Renal cortical epithelial cell (primary cell): ENCODE measurements at places on chromosomes 3 and 15. TPM values are rescaled to one million over a fixed set of nuclear protein-coding genes. Genes with fewer than 3 reads are reported as not detected.

DNA sequence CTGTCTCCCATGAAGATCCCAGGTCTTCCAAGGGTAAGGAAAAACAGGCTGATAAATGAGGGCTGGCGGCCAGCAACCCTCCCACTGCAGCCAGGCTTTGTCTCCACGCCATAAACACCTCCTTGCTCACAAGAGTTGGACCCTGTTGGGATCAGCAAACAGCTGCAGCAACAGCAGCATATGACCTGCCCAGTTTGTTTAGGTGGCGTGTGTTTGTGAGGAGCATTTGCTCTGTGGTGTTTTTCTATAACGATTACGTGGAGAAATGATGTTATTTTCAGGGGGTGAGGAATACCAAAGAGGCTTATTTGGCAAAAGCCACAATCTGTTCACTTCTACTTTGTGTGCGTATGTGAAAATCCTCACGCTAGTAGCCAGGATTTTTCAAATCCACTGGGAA is 58.5 kb downstream of the RFTN1 start:
- DNase-seq = no peak

- no peak for DNase-seq
Observed at GRCh38 chr3:87173071-87173470, 54.0 kb upstream of the CHMP2B start.

DNA sequence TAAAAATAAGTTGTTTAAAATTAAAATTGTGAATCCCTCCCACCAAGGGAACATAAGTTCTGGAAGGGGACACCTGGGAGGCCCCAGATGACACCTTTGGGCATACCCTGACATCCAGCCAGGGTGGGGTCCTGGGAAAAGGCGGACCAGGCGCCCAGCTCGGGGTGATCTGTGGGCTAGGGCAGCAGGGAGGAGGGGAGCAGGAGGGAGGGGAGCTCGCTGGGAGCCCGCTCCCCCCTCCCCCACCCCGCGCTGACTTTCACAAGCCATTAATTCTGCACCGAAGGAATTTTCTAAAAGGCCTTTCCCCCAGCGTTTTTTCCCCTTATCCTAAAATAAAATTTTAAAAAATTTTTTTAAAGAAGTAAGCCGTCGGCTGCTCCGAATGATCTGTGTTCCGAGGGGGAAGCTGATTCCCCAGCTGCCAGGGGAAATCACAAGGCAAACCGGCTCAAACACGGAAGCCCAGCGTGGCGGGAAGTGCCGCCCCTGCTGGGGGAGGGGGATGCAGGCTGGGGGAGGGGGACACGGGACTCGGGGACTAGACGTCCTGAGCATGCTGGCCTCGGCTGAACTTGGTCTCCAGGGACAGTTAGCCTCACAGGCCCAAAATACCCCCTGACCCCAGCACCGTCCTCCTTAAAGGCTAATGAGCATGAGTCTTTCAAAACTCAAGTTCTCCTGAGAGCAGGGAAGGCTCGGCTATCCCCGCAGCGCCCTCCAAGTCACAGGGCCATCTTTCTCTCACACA is 13.9 kb downstream of the PLXND1 start:
- DNase-seq = no peak

GRCh38 chr3:65907232-65908130 is 131.2 kb downstream of the MAGI1 start:
- DNase-seq = no peak

- DNase-seq = peak; percentile 81
Observed at GRCh38 chr3:77915336-77915735, 875.4 kb downstream of the ROBO2 start.

DNA sequence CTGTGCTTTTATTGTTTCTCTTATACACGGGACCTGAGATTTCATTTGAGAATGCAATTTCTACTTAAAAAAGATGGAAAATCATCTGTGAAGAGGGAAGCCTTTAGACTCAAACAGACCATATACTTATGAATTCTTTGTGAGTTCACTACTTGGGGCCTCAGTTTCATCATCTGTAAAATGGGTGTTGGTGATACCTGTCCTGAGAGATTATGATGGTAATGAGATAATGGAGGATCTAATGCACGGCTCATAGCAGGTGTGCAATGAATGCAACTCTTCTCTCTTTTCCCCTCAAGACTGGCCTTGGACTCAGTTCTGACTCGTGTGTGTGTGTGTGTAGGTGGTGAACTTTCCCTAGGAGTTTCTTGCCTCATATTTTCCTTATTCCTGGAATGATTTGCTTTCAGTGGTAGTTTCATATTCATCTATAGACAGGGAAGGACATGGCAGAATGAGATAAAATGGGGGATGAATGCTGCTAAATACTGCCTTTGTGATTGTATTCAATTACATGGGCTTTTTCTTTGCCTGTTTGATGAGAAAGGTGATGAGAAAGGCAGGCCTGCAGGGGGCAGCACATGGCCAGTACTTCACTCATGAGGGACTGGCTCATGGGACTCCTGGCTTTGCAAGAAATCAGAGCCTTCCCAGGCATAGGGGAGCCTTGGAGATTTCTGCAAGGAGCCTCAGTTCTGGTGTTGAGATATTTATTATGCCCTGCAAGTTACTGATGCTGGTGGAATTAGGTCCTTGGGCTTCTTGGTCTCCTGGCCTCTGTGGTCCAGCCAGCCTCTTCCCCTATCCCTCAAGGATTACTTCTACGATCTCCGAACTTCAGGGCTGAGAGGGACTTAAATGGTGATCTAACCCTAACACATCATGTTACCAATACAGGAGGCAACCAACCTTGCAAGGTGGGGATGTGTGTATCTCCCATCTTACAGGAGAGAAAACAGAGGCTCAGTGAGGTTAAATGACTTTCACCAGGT is 70.7 kb downstream of the RPLP1 start:
- peak; percentile 73 for DNase-seq

- no peak for DNase-seq
Observed at GRCh38 chr3:52756141-52756540, 14.6 kb downstream of the NEK4 start.

- DNase-seq = no peak
Observed at GRCh38 chr3:15623535-15624440, 22.2 kb downstream of the BTD start.

- DNase-seq = no peak
Observed at GRCh38 chr15:62279041-62279440, 114.0 kb upstream of the C2CD4B start.

U2SURP gene
- total RNA-seq = 59.9 and 73.6 TPM in 2 replicates

UQCC5 gene
- 0.69 and 2.4 TPM in 2 replicates for total RNA-seq

LRRIQ4 gene
- total RNA-seq = 0.17 TPM in 1 of 2 replicates, not detected in the other

CFAP91 gene
- total RNA-seq = 0.52 and 5.0 TPM in 2 replicates

PPARG gene
- 11.1 and 11.3 TPM in 2 replicates for total RNA-seq
